ENCODE measurements at places on chromosomes 5 and 9. TPM values are rescaled to one million over a fixed set of nuclear protein-coding genes. Genes with fewer than 3 reads are reported as not detected.

The ANKRD34B gene
- total RNA-seq, result not detected

The GRPEL2 gene
- 7.6 TPM for total RNA-seq

The LCN9 gene
- total RNA-seq, result not detected

The MYOZ3 gene
- total RNA-seq, result 6.2 TPM

The IL33 gene
- total RNA-seq, result 27.1 TPM
